ENCODE measurements at places on chromosomes 7 and 10. TPM values are rescaled to one million over a fixed set of nuclear protein-coding genes. Genes with fewer than 3 reads are reported as not detected.

Gene EBLN1
- not detected for total RNA-seq

Gene CYP17A1
- not detected for total RNA-seq

Gene PKD2L1
- total RNA-seq = not detected

Gene UCN3
- total RNA-seq = not detected

Gene PSPH
- 98.8 TPM for total RNA-seq

Gene KLHL7
- 89.8 TPM for total RNA-seq

Gene CYP2E1
- total RNA-seq = not detected

Gene PLEKHS1
- not detected for total RNA-seq

Gene SPDYE3
- not detected for total RNA-seq
